ENCODE measurements at places on chromosomes 3 and 15.
A peak's percentile ranks its signal among the peaks of the same experiment; 100 is the strongest.

DNA sequence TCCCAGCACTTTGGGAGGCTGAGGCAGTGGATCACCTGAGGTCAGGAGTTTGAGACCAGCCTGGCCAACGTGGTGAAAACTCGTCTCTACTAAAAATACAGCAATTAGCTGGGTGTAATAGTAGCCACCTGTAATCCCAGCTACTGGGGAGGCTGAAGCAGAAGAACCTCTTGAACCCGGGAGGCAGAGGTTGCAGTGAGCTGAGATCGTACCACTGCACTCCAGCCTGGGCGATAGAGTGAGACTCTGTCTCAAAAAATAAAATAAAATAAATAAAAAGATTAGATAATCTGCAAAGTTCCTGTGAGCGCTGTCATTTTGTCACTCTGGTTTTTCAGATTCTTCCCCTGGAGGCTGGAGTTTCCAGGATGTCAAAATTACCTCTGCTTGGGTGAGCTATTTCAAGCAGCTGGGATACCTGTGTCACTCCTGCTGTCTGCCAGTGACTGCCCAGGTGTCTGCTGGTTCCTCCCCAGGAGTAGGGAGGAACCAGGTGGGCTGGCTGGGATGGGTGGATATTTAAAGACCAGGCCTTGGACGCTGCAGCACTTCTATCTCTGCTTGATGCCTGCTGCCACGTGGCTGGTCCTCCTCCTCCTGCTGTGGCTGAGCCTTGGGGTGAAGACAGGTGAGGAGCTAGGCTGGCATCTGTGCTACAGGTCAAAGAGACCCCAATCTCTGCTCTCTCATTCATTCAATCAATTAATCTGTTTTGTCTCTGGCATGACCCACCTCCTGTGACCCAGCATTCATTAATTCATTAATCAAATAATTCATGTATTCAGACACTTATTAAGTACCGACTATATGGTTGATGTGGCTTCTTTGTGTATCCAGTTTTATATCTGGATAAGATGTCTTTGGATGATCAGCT lies 19.5 kb upstream of the MUC20 start:
- DNase-seq: no peak

- DNase-seq: no peak
These were observed 117.6 kb upstream of the TBL1XR1 start for GRCh38 chr3:177314897-177315296.

DNA sequence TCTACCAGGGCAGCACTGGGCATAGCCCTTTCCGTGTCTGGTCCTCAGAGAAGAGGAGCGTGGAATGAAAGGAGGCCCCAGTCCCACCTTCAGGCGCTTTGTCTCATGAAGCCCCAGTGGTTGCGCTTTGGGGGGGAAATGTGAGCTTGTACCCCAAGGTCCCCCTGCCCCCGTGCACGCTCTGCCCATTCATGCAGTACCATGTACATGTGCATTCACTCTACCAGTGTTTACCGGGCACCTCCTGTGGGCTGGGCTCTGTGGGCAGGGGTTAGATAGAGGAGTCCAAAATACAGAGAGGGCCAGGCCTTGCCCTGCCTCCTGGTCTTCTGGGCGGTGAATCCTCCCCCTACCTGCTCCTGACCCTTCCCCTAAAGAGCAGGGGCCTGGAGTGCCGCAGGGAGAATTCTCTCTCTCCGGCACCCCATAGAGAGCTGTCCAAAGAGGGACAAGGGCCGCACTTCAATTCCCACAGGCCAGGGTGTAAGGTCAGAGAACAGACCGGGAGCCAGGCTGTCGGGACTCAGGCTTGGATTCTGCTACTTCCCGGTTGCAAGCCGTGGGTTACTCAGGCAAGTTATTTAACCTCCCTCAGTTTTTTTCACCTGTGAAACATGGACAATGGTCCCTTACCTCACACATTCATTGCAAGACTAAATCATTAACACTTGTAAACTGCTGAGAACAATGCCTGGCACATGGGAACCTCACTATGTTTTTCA lies 153.4 kb downstream of the MEGF11 start:
- no peak for DNase-seq

- peak; percentile 71 for DNase-seq
These were observed 694 bp upstream of the EEFSEC start for GRCh38 chr3:128152419-128153155.

GRCh38 chr15:66044837-66045236 lies 175.5 kb downstream of the RAB11A start:
- no peak for DNase-seq

- DNase-seq: no peak
These were observed 107.0 kb downstream of the GREM1 start for GRCh38 chr15:32824777-32825176.

DNA sequence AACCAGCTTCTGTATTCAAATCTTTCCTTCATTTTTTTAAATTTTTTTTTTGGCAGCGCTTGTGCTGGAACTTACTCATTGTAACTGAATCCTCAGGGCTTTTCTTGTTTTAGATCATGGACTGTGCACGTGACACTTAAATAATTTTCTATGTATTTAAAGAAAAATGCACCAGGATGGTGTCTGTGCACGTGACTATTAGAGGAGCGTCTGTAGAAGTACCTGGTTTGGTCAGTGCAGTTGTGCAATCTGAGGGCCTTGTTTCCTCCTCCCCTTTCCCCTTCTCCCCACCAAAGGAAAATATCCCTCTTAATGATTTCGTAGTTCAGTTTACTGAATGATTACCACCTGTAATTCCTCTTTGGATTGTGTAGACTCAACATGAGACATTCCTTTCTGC lies 31.3 kb downstream of the EDEM1 start:
- DNase-seq: no peak

DNA sequence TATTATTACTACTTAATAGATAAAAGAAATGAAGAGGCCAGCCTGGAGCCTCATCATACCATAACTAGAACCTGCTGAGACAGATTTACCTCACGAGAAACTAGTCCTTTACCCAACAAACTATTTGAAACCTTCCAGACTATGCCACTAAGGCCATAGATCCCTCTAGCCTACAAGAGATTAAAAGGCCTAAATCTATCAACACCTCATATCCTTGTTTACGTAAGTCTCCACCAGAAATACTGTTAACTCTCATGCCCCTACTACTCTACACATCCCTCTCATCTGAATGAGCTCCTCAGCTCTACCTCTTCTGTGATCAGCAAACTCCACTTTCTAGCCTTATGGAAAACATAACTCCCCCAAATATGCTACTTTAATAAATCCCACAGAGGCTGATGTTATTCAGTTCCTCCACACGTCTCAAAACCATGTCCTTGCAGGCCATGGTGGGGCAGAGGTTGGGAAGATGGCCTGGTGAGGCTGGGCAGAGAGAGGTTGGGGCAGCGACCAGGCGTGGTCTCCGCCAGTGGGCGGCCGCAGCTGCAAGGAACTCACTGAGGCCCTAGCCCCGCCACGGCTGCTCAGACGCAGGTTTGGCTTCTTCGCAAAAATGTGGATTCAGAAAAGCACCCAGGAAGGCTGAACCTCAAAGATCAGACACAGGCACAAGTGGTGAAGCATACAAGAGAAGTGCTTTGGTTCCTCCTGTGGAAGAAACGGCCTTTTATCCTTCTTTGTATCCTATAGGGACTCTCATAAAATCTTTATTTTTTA lies 65.8 kb downstream of the GSK3B start:
- no peak for DNase-seq

DNA sequence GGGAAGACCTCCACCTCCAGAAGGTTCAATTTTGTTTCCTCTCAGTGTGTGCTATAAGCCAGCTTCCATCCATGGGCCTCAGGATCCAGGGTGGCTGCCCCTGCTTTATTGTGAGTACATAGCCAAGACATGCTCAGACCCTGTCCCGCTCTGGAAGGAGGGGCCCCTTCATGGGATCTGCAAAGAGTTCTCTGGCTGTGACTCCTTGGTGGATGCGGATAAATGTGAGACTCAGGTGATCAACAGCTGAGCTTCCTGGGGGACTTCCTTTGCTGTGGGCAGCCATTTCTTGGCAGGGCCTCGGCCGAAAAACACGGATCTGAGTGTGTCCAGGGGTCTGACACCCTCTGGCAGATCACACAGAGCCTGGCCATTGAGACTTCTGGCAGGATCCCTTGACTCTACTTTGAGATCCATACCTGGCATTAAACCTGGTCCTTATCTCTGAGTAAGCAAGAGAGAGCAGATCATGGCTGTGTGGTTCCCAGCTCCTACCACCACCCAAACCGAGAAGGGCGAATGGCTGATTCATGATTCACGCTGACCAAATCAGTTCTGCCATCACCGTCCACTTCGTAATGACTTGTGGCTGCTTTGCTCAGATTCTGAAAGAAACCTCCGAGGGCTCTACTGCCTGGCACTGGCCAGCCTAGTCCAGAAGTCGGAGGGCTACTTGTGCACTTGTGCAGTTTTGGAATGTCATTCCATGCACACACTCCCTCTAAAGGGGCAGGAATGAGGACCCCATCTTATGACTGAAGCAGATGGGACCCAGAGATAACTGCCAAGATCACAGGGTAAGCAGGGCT lies 68.1 kb downstream of the SENP2 start:
- DNase-seq: no peak

GRCh38 chr3:195140410-195140809 lies 130.5 kb downstream of the XXYLT1 start:
- DNase-seq: no peak

DNA sequence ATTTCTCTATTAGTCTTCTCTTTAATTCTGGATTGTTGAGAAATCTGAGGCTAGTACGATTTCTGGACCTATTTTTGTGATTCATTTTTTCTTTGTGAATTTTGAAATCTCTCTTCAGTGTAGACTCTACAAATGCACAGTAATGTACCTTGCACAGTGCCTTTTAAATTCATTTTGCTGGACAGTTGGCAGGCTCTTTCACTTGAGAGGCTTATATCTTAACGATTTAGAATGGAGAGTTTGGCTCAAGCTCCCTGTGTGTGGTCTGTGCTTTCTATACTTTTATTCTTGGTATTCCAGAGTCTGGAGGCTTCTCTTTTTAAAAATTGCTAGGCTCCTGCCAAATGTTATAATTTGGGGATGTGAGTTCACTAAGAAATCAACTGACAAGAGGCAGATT lies 8.8 kb downstream of the CRYBG3 start:
- DNase-seq: no peak

- DNase-seq: no peak
These were observed 25.5 kb downstream of the SETD5 start for GRCh38 chr3:9422712-9423424.

GRCh38 chr3:179671747-179672242 lies 19.0 kb downstream of the USP13 start:
- DNase-seq: no peak

DNA sequence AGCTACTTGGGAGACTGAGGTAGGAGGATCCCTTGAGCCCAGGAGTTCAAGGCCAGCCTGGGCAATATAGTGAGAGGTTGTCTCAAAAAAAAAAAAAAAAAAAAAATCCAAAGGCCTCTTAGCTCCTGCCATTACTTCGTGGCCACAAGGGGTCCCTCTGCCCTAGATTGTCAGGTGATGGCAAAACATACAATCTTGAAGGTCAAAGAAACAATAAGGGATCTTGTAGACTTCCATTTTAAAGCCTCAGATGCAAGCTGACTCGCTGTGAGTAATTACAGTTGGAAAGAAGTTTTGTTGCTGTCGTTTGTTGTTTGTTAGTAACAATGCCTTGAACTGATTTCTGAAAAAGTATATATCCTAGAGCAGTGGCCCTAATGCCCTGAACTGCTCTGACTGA lies 55.9 kb upstream of the PLCL2 start:
- peak; percentile 16 for DNase-seq

DNA sequence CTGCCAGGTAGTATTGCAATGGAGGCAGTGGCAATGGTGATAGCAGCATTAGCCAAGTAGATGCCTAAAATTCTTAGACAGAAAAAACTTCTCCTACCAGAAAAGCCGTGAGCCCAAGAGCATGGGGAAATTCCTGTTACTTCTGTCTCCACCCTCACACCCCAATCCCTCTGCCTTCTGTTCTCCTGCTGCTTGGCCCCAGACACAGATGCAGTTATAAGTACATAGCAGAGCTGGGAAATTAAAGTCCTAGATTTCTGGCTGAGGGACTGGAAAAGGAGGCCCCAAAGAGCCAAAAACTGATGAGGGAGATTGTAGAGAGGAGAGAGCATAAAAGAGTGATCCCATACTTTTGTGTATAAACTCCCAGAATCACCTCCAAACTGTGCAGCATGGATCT lies 166.9 kb downstream of the SMAD6 start:
- DNase-seq: no peak

DNA sequence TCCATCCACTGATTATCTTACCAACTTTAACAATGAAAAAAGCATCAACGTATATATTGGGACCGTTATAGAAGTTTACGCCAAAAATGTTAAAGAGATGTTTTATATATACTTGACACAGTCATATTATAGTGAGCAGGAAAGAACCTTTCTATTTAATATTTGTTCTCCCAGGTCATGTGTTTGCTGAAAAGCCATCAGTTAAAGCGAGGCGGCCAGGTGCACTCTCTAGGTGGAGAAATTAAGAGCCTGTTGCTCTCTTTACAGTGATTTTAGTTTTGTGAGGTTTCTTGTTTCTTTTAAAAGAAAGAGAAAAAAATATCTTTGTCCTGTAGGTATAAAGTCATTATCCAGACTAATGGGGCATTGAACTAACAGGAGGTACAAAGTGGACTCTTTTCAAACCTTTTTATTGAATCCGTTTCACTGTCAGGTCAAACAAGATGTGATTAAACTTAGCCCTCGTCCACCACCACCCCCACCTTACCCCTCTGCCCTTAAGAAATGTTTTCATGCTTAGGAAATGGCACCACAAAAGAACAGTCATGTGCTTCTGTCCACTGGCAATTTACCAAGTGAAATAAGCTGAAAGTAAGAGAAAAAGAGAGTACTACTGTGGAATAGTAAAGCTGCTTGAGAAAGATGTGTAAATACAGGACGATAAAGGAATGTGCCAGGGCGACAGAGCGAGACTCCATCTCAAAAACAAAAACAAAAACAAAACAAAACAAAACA lies 279.9 kb downstream of the PTPRG start:
- DNase-seq: no peak

- no peak for DNase-seq
These were observed 339.6 kb upstream of the TPRG1 start for GRCh38 chr3:188832146-188832545.

- no peak for DNase-seq
These were observed 83.9 kb upstream of the KCNAB1 start for GRCh38 chr3:156036258-156037053.

- no peak for DNase-seq
These were observed 269.4 kb upstream of the SUCLG2 start for GRCh38 chr3:67923796-67924195.

GRCh38 chr15:53658255-53658654 lies 101.2 kb downstream of the WDR72 start:
- DNase-seq: no peak

All from stimulated activated naive CD4-positive, alpha-beta T cell (primary cell).